ENCODE measurements at places on chromosomes 3 and 15. TPM values are rescaled to one million over a fixed set of nuclear protein-coding genes. Genes with fewer than 3 reads are reported as not detected.

Gene NME9
- total RNA-seq = 0.59 TPM

Gene SERPINI1
- total RNA-seq = 5.1 TPM

Gene FANCD2OS
- total RNA-seq = not detected

Gene ADAMTSL3
- 9.2 TPM for total RNA-seq

Gene SPATA16
- total RNA-seq = not detected

DNA sequence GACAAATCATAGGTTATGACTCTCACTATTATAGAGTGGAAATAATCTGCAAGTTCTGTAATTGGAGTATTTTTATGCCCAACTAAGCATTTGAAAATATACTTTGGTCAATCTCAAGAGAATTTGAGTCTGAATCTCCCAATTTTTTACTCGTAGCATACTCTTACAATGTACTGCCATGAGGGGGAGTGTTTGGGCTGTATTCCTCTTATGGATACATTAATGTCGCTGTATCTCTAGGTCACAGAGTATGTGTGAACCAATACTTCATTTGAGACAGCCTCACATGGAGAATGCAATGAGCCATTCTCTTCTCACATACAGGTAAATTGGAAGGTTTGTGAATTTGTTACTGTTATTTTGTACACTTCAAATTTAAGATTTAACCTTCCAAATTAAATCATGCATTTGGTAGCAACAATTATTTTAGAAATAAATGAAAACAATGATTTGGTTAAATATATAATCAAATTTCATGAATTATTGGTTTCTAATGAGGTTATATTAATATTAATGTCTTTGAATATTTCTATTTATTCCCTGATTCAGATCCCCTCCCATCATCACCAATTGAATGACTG, 5.5 kb upstream of the CD200 start:
- no peak for DNase-seq

GRCh38 chr3:172903642-172904320, 153.3 kb downstream of the ECT2 start:
- DNase-seq = peak; percentile 47

DNA sequence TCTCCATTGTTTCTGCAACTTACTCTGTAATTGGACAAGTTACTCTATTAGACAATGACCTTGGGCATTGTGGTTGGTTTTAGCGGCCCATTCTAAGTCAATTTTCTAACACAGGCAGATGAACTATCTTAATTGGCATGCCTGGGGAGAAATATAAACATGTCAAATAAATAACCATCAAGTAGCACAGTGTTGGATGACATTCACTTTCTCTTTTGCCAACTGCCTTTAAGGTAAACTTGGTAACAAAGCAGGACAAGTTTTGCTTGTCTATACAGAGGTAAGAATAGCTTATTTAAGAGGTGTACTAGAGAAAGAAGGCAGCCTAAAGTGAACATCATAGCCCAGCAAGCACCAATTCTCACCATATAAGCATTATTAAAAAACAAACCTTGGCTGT, 599.6 kb downstream of the GBE1 start:
- DNase-seq = no peak

- DNase-seq = peak; percentile 57
Measured at GRCh38 chr3:194756791-194757325, 71.2 kb downstream of the FAM43A start.

- DNase-seq = no peak
Measured at GRCh38 chr3:129983561-129983960, 9.0 kb downstream of the TRH start.

DNA sequence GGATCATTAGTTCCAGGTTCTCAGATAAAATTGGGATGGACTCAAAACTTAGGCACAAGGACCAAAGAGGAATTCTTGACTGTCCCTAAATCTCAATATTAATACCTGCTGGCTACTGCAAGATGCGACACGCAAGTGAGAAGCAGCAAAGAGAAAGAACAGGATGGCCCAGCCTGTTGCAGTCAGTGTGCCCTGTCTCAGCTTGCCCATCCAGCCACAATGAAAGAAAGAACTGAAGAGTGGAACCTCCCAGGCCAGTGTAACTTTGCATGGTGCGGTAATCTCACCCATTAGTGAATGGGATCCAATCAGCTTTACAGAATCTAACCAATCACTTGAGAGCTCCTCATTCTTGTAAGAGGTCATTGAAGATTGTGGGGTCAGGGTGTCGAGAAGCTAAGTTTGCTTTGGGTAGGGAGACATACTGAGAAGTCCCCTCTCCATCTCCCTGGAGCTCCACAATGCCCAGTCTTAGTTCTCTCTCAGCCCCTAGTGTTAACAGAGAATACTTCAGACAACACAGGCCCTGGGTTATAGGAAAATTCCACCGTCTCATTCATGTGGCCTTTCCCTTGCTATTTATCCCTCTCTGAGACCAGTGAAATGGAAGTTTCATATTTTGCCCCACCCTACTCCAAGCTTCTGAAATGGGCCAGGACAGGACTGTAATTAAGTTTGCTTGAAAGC, 3.2 kb upstream of the SLC9A9 start:
- DNase-seq = no peak

- DNase-seq = no peak
Measured at GRCh38 chr3:66297260-66297873, 76.6 kb downstream of the SLC25A26 start.

DNA sequence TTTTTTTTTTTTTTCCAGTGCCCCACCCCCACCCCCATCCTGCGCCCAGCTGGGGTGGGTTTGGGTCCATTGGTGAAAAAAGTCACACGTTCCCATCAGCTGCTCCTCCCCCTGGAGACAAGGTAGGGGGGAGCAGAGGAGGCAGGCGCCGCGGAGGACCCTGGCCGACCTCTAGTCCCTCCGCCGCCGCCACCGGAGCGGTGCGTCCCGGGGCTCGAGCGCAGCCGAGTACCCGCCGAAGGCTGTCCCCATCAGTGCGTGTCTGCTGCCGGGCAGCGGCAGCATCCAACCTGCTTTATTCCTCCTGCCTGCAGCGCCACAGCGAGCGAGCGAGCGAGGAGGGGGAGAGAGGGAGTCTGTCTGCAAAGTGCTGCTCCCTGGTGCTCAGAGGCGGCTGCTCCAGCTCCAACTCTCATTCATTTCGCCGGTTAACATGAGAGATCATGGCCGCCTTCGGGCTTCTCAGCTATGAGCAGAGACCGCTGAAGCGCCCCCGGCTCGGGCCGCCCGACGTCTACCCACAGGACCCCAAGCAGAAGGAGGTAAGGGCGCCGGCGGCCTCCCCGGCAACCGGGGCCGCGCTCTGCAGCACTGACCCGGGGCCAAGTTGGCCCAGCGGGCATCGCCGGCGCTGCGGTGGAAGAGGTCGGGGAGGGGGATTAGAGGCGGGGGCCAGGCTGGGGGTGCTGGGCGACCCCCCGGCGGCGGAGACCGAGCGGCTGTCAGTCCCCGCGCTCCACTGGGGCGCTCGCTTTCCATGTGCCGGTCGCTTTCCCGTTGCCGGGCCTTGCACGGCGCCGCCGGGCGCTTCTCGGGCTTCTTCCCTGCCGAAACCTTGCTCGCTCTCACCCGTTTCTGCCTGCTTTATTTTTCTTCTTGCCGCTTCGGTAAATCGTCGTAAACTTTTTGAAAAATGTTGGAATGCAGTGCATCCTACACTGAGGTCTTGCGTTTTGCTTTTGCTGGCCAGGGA, 1.3 kb downstream of the MED12L start:
- peak; percentile 79 for DNase-seq

DNA sequence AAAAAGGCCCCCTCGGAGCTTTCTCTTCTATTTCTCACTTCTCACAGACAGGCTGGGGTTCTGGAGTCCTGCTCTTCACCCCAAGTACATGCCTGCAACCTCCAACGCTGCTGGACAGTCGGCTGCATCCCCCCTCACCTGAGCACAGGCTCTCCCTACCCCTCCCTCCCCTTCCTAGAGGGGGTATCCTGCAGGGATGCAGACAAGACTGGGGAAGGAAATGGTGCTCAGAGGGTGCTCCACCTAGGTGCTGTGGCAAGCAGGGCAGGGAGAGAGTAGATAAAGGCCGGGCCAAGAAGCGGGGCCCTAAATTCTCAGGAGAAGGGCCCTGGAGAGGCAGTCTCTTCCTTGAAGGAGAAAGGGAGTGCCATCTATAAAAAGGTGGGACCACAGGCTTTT, 7.0 kb upstream of the STRA6 start:
- no peak for DNase-seq

DNA sequence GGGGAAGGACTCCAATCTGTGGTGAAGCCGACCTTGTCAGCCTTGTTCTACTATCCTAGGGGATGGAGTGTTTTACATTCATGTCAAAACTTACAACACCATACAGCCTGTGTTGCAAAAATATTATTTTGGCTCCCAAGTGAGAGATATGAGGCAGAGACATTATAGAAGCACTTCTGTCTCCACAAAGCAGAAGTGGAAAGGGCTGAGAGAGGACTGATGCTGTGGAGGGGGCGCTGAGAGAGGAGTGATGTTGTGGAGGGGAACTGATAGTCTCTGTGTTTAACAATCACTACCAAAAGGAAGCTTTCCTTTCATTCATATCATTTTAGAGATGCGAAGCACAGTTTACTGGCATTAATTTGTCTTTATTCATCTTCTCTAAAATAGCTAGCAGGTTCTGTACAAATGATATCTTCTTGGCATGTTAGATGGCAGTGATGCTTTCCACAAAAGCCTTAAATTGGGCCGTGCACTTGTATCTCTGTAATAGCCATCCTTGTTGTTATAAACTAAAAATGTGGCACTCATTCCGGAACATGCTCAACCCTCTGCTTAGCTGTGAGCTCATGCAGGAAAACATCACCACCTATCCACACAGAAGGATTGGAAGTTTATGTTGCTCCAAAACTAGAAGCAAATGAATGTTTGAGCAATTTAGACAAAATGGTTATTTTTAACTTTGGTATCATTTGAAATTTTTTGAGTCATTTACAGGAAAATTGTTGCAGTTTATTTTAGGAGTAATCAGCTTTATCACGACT, 134.6 kb upstream of the TP63 start:
- DNase-seq = no peak

DNA sequence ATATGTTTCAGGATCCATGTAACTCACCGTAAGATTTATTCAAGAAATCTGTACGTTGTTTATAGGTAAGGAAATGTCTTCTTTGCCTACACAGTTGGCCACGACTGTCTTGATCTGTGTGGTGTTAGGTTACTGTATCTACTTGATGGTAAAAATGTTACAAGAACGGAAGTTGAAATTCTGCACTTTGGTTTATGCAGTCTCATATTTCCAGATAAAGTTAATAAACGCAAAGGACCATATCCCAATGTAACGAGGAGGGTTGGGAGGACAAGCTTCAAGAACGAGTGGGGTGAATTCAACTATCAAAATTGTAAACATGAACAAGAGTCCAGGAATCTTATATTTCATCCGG, 1.0 kb downstream of the USF3 start:
- no peak for DNase-seq

DNA sequence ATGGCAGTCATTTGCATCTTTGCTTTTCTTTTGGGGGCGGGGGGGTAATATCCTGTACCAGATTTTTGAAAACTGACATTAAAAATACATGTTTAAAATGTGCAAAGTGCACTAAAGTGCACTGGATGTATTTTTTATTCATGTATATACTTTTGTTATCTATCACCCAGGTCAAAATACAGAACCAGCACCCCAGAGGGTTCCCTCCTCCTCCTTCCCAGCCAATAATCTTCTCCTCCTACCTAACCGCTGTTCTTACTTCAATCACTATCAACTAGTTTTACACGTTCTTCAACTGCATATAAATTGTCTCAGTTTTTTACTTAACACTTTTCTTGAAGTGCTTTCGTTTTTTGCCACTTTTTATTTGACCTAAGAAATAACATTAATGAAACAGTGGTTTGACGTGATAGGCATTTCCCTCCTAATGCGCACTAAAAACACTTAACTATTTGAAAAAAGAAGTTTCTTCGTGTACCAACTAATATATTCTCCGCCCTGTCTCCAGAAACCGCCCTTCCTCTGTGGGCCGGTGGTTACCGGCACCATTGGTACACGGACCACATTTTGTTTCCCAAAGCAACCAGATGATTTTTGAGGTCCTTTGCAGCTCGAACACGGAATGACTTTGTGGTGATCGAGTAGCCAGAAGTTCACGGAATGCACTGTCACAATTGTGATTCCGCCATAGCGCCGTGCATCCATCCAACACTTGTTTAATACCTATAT, 836 bp upstream of the AKAP13 start:
- DNase-seq = no peak

DNA sequence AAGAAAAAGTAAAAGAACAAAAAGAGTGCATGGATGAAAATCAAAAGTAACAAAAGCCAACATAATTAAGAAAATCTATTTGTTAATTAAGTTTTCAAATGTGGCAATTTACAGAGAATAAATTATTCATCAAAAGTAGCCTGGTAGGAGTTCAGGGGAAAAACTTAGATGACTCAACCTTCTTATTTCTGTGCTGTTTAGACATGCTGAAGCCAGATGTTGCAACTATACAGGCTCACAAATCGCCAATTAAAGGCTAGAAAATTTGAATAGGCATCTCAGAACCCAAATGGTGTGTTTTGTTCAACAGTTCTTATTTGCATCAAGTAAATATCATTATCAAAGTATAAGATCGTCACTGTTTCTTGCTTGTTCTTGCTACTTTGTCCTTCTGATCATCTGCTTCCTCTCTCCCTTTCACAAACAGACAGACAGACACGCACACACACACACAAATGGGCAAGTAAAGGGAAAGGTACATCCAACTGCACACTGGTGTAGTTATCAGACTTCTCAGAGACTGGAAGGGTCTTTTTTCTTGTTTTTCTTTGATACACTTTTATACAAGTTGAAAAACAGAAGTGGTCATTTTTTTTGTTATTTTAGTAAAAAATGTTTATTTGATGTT, 572.2 kb downstream of the MECOM start:
- DNase-seq = no peak

DNA sequence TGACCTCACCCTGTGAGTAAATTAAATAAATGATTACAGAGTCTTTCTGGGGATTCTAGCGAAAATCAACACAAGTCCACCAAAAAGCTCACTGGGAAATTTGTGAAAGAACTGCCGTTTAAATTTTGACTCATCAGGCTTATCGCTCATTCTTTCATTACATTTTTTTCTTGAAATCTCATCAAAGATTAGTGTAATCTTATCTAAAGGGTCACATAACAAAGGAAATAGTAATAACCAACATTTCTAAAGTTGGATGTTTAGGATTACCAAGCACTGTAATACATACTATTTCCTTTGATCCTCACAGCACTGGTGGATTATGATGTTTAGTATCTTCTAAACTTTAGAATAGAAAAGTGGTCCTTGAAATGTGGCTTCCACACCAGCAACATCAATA, 111.1 kb upstream of the CBLB start:
- DNase-seq = no peak

DNA sequence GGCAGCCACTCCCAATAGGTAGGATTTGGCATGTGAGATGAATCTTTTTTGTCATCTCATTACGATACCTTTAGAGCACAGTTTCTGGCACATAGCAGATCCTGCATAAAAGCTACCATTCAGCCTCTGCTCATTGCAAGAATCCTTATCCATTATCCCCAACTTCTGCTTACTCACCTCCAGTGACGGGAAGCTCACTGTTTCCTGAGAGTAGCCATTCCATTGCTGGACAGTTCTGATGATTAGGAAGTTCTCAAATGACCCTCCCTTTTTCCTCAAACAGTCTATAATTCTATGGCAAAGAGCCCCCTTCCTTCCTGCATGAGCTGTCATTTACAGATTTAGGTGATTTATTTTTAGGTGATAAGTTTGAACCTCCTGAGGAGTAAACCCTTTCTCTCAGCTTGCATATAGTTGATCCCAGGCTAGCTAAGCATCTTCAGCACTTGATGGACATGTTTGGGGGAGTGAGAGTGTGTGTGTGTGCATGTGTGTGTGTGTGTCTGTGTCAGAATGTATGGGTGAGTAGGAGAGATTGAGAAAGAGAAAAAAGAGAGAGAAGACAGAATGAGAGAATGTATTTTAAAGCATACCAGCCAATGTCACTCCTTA, 109.7 kb downstream of the LSM3 start:
- no peak for DNase-seq

Measured in left ventricle myocardium superior (tissue), 1 donor.